Effector memory CD8-positive, alpha-beta T cell (primary cell): ENCODE measurements at places on chromosomes 3 and 15.

- DNase-seq: no peak
- H3K4me1 ChIP-seq: no peaks in the 10 kb centered on the region
- no peak overlapping the region for H3K4me3 ChIP-seq
- H3K27me3 ChIP-seq: peaks cover 42% of the 10 kb centered on the region
These were observed 98.0 kb upstream of the RORA start for GRCh38 chr15:61327019-61327631.

GRCh38 chr3:43296565-43296964 is 10.2 kb downstream of the SNRK start:
- H3K27ac ChIP-seq: peak overlapping the region; percentile 78
- peak overlapping the region; percentile 65 for H3K4me3 ChIP-seq
- H3K4me1 ChIP-seq: peaks cover 63% of the 10 kb centered on the region
- peaks cover 17% of the 10 kb centered on the region for H3K36me3 ChIP-seq
- no peaks in the 10 kb centered on the region for H3K27me3 ChIP-seq

DNA sequence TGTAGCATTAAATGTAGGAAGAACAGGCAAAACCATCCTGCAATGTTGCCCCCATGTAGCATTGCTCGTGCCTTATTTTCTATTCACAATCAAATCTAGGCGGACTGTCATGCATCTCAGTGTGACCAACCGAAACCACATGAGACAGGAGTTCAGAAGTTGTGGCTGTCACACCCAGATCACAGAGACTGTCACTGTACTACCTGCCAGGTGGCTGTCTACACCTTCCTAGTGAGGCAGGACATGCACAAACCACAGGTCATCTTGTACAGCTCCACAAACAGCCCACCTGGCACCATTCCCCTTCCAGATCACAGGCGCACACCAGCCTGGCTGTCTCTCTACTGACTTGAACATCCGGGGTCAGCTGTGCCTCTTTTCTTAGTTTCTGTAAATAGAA is 392.8 kb downstream of the OCA2 start:
- no peak for DNase-seq
- no peaks in the 10 kb centered on the region for H3K27me3 ChIP-seq
- no peaks in the 10 kb centered on the region for H3K4me1 ChIP-seq
- H3K36me3 ChIP-seq: no peaks in the 10 kb centered on the region

GRCh38 chr3:187795207-187795960 is 50.1 kb upstream of the BCL6 start:
- no peak overlapping the region for H3K27ac ChIP-seq
- H3K27me3 ChIP-seq: no peaks in the 10 kb centered on the region
- H3K4me3 ChIP-seq: no peak overlapping the region
- H3K36me3 ChIP-seq: no peaks in the 10 kb centered on the region
- peaks cover 21% of the 10 kb centered on the region for H3K4me1 ChIP-seq

- no peak overlapping the region for H3K4me3 ChIP-seq
- no peaks in the 10 kb centered on the region for H3K36me3 ChIP-seq
- peaks cover 29% of the 10 kb centered on the region for H3K27me3 ChIP-seq
- no peak for DNase-seq
- no peaks in the 10 kb centered on the region for H3K4me1 ChIP-seq
These were observed 33.4 kb downstream of the DCLK3 start for GRCh38 chr3:36730966-36731365.

DNA sequence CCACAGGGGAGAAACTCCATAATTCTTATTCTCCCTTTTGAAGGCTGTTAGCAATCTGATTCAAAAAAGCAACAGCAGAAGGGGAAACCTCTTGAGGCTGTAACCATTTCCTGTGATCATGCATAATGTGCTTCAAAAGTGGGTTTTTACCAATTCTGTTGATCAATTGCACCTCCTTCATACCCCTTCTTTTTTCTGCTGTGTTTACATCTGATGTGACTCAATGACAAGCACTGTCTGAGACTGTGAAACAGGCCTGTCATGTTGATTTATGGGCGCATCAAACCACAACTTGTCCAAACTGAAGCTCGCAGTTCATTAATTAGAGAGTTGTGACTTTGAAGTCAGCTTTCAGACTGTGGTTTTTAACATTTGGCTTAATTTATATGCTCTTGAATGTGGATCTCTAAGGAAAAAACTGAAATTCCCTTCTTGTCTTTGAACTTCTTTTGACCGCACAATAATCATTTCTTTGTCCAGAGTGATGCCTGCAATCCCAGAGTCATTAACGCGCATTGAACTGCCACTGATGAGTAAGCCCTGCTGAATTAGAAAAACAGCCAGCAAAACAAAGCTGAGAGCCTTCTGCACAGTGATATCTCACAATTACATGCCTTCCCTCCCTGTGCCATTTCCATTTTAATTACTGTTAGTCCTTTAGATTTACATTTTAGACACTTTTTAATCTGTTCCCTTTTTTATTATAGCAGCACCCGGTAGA is 532.8 kb downstream of the FOXP1 start:
- H3K4me3 ChIP-seq: peak overlapping the region; percentile 54
- H3K36me3 ChIP-seq: peaks cover 66% of the 10 kb centered on the region
- no peaks in the 10 kb centered on the region for H3K27me3 ChIP-seq
- H3K4me1 ChIP-seq: peaks cover 78% of the 10 kb centered on the region

- no peaks in the 10 kb centered on the region for H3K27me3 ChIP-seq
- H3K4me3 ChIP-seq: no peak overlapping the region
- no peak overlapping the region for H3K27ac ChIP-seq
These were observed 48.4 kb upstream of the CCDC80 start for GRCh38 chr3:112689385-112689784.

- H3K27ac ChIP-seq: no peak overlapping the region
- H3K4me3 ChIP-seq: no peak overlapping the region
These were observed 38.1 kb upstream of the SFMBT1 start for GRCh38 chr3:53083949-53084309.

- DNase-seq: no peak
- H3K27me3 ChIP-seq: no peaks in the 10 kb centered on the region
- H3K4me1 ChIP-seq: peaks cover 1% of the 10 kb centered on the region
- H3K36me3 ChIP-seq: no peaks in the 10 kb centered on the region
- no peak overlapping the region for H3K27ac ChIP-seq
These were observed 39.2 kb upstream of the HERC1 start for GRCh38 chr15:63872759-63873510.

DNA sequence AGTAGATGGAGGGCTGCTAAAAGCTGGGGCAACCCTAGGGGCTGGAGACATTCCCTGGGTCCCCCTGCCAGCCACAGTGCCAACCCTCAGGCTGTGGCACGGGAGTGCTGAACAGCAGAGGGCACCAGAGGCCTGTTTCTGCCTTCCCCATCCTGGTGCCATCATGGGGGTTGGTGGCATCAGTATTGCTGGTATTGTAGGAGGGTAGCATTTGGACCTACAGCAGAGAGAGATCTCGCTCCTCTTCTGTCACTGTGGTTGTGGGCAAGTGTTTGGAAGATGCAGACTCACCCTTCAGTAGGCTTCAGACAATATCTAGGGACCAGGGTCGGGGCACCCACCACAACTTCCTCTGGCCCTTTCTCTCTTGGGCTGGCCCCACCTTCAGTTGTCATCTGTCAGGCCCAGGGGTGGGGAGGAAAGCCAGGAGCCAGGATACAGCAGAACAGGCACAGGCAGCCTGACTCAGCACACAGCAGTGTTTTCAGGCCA is 123.5 kb downstream of the RPLP1 start:
- no peak overlapping the region for H3K4me3 ChIP-seq
- peaks cover 18% of the 10 kb centered on the region for H3K4me1 ChIP-seq
- peak overlapping the region; percentile 41 for H3K27ac ChIP-seq
- H3K36me3 ChIP-seq: peaks cover 2% of the 10 kb centered on the region
- peaks cover 8% of the 10 kb centered on the region for H3K27me3 ChIP-seq
- DNase-seq: peak; percentile 78

GRCh38 chr15:101158166-101159095 is 93.4 kb downstream of the CHSY1 start:
- H3K4me3 ChIP-seq: no peak overlapping the region
- peak overlapping the region; percentile 13 for H3K27ac ChIP-seq
- H3K36me3 ChIP-seq: peaks cover 3% of the 10 kb centered on the region
- DNase-seq: no peak

GRCh38 chr3:126373682-126374601 is 16.7 kb upstream of the KLF15 start:
- DNase-seq: no peak
- no peaks in the 10 kb centered on the region for H3K36me3 ChIP-seq
- no peak overlapping the region for H3K4me3 ChIP-seq
- no peak overlapping the region for H3K27ac ChIP-seq

- H3K4me3 ChIP-seq: no peak overlapping the region
- H3K4me1 ChIP-seq: peaks cover 5% of the 10 kb centered on the region
- no peak overlapping the region for H3K27ac ChIP-seq
- no peak for DNase-seq
These were observed 12.4 kb downstream of the GP5 start for GRCh38 chr3:194386648-194387047.

DNA sequence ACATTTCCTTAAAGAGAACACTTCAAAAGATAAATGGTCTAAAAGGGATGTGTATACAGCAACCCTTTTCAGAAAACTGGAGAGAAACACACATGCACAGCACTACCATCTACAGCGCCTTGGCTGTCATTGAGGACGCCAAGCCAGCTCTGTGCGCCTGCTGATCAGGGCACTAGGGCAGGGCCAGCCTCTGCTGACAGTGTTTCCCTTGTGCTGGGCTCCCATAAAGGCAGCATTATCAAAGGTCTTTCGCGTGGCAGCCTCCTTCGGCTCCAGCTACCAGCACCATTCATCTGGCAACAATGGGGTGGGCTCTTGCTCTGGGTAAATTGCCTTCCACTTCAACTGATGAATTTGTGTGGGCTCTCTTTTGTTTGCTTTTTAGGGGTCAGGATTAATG is 53.4 kb downstream of the LDHAL6B start:
- peaks cover 5% of the 10 kb centered on the region for H3K4me1 ChIP-seq
- no peak for DNase-seq
- no peak overlapping the region for H3K4me3 ChIP-seq
- no peaks in the 10 kb centered on the region for H3K36me3 ChIP-seq
- no peak overlapping the region for H3K27ac ChIP-seq
- no peaks in the 10 kb centered on the region for H3K27me3 ChIP-seq

DNA sequence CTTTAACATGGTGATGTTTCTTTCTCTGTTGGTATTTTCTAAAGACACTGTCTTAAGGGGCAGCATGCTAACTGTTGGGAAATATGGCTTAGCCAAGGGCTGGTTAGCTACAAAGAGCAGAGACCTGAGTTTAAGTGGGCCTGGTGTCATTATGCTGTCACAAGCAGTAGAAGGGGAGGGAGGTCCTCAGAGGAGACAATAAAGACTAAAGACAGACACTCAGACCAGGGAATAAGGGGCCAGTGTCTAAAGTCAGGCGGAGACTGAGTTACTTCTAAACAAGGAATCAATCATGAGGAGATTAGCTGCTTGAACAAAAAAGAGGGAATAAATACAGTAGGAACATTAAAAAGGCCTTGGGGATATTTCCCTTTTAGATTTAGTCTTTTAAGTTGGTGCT is 142.7 kb upstream of the DPPA4 start:
- DNase-seq: no peak
- no peak overlapping the region for H3K4me3 ChIP-seq
- H3K4me1 ChIP-seq: no peaks in the 10 kb centered on the region
- peaks cover 8% of the 10 kb centered on the region for H3K27me3 ChIP-seq

- DNase-seq: no peak
- H3K4me3 ChIP-seq: peak overlapping the region; percentile 99
- no peaks in the 10 kb centered on the region for H3K27me3 ChIP-seq
- peaks cover 70% of the 10 kb centered on the region for H3K4me1 ChIP-seq
- H3K36me3 ChIP-seq: peaks cover 82% of the 10 kb centered on the region
These were observed 7.5 kb downstream of the MORF4L1 start for GRCh38 chr15:78880242-78880533.

- H3K4me3 ChIP-seq: peak overlapping the region; percentile 17
- peaks cover 56% of the 10 kb centered on the region for H3K4me1 ChIP-seq
- H3K36me3 ChIP-seq: no peaks in the 10 kb centered on the region
- H3K27me3 ChIP-seq: no peaks in the 10 kb centered on the region
- peak overlapping the region; percentile 64 for H3K27ac ChIP-seq
These were observed 158.8 kb downstream of the SLCO3A1 start for GRCh38 chr15:92012368-92012629.

GRCh38 chr3:115470254-115470653 is 153.1 kb upstream of the GAP43 start:
- H3K27ac ChIP-seq: no peak overlapping the region
- H3K27me3 ChIP-seq: peaks cover 19% of the 10 kb centered on the region
- no peaks in the 10 kb centered on the region for H3K4me1 ChIP-seq
- no peak for DNase-seq
- no peaks in the 10 kb centered on the region for H3K36me3 ChIP-seq

GRCh38 chr15:95603802-95604201 is 726.7 kb upstream of the NR2F2 start:
- H3K36me3 ChIP-seq: no peaks in the 10 kb centered on the region
- H3K27ac ChIP-seq: no peak overlapping the region
- DNase-seq: no peak
- H3K4me1 ChIP-seq: no peaks in the 10 kb centered on the region
- H3K4me3 ChIP-seq: no peak overlapping the region

DNA sequence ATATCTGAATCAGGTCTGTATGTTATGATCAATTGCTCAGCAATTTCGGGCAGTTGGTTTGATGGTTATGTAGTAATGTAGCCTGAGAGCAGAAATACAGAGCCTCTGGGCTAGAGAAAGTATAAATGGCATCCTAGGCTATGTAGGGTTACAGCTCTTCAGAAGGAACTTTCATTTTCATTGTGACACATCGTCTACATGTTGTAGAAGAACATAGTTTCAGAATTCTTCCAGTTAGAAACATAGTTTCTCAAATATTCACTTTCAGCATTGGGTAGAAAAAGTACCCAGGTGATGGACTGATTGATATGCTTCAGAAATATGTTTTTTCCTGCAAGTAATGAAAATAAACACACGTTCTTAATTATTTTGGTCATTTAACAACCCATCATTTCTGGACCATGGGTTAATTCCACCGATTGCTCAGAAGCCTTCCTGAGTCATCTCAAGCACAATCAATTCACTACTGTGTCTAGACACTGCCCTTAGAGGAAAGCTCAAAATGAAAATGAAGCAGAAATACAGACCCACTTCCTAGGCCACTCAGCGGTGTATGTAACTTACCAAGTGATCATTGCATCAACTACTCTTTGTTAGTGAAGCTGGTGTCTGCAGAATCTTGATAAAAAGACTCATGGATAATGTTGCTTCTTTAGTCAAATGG is 88.8 kb upstream of the TSEN2 start:
- H3K4me3 ChIP-seq: peak overlapping the region; percentile 44
- no peak for DNase-seq
- no peaks in the 10 kb centered on the region for H3K4me1 ChIP-seq
- peak overlapping the region; percentile 23 for H3K27ac ChIP-seq

DNA sequence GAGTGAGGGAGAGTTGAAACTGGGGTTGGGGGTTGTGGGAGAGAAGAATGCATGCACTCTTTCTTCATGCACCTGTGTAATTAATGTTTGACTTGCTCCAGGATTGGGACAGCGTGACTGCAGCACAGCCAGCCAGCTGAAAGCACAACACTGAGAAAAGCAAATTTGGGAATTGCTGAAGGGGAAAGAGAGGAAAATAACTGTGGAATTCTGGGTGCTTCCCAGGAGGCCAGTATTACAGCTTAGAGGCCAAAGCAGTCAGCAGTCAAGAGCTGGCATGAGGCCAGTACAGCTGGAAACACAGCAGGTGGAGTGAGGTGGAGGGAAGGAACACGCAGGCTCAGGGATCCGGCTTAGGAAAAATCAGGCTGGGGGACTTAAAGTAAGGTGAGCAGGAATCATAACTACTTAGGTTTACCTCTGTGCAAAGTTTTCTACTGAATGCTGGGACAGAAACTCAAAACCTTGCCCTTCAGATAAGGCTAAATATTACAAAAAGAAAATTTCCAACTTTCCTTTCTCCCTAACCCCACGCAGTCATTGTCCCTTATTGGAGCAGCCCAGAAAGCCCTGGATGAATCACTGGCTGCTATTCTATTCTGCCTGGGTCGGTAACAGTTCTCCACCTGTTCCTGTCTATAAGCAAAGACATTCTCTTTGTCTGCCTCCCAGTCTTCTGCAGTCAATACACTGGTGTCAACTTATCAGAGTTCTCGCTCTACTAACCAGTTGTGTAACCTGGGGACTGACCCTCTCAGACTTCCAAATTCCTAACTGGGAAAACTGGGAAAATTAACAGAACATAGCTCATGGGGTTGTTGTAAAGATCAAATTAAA is 167.2 kb downstream of the MAGI1 start:
- H3K27me3 ChIP-seq: no peaks in the 10 kb centered on the region
- H3K27ac ChIP-seq: no peak overlapping the region
- H3K4me3 ChIP-seq: no peak overlapping the region
